ENCODE measurements at places on chromosomes 12 and 14.

DNA sequence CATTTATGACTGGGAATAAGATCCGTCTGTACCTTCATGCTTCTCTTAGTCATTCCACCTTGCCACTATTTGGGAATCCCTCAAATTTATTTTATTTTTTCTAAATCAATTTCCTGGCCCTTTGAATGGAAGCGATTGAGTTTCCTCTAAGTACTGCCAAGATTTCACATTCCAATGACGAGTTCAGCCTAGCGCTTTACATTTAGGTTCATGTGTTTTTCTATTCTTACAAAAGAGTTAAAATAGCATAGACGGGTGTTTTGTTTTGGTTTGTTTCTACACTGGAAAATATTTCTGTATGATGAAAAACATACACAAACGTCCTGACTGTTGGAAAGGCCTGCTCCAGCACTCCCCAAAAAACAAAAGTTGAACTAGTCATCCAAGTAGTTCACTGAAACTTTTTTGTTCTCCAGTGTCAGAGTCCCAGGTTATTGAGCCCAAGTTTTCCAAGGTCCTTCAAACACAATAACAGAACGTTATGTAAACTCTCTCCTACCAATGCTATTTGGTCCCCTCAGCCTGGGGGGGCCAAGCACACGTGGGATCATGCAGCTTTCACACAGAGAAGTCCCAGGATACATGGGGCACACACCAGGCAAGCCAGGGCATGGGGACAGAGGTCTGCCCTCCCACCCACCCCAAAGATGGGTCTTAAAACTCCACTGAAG, 74.8 kb upstream of the FOXN3 start:
- DNase-seq = no peak

- DNase-seq = no peak
Measured at GRCh38 chr14:85578357-85578756, 48.4 kb downstream of the FLRT2 start.

DNA sequence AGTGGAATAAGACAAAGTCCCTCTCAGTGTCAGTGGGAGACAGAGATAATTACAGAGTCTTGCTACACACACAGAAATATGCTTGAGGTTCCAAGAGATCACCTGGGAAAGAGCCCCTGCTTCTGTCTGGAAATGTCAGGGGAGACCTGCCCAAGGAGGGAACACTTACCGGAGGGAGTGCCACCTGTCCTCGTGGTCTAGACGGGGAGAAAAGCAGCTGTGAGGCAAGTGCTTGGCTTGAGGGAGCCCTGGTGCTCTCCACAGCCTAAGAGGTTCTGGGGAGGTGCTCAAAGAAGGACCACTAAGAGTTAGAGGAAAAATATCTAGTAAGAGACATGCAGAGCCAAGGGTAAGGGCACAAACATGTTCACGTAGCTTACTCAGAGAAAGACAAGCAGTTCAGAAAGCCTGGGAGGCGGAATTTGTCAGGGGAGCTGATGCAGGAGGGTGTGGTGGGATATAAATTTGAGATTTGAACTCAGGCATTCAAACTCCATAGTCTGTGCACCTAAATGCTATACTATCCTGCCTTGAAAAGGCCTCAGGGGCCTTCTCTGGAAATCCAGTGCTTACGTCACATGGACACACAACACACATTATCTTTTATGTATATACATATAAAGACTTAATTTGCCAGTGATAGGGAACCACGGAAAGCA, 38.2 kb upstream of the GNPNAT1 start:
- DNase-seq = no peak

- DNase-seq = no peak
Measured at GRCh38 chr14:71300566-71301330, 393.5 kb downstream of the PCNX1 start.

GRCh38 chr14:26765768-26766520, 168.1 kb upstream of the NOVA1 start:
- DNase-seq = no peak

DNA sequence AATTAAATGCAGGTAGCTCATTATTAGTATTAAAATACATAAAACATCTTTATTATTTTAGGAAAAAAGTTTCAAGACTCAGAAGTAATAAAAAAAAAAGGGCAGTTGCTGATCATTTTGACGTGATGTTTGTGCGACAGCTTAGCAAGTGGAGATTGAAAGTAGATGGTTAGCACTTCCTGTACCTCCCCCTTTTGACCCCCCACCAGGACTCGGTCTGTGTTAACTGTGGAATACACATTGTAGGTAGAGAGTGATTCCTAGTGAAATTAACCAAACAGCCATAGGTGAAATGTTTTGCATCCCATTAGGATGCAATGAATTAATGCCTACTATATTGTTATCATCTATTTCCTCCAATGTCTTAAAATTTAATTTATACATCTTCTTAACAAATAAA, 120.8 kb downstream of the SLC5A8 start:
- no peak for DNase-seq

Measured in nucleus accumbens (tissue), 56 donors.